ENCODE measurements at places on chromosomes 2 and 18. TPM values are rescaled to one million over a fixed set of nuclear protein-coding genes. Genes with fewer than 3 reads are reported as not detected.

- peak; percentile 87 for DNase-seq
These were observed 263.9 kb downstream of the ALPK2 start for GRCh38 chr18:58364876-58365528.

- no peak for DNase-seq
These were observed 466.0 kb downstream of the RIT2 start for GRCh38 chr18:42649331-42650035.

DNA sequence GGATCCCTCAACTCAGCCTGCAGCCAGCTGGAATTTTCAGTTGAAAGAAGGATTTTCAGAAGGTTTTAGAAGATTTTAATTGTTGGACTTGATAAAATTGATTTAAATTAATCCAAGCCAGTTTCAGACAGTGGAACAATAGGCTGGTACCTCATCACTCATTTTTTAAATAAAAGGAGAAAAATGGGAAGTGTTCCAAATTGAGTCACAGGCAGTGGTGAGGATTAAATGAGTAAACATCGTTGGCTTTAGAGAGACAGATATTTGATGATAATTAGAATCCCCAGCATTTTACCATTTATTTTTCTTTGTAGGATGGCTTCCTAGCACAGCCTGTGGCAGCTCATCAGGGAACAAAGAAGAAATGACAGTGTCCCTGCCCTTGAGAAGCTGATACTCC, 7.4 kb downstream of the CXCR4 start:
- no peak for DNase-seq

DNA sequence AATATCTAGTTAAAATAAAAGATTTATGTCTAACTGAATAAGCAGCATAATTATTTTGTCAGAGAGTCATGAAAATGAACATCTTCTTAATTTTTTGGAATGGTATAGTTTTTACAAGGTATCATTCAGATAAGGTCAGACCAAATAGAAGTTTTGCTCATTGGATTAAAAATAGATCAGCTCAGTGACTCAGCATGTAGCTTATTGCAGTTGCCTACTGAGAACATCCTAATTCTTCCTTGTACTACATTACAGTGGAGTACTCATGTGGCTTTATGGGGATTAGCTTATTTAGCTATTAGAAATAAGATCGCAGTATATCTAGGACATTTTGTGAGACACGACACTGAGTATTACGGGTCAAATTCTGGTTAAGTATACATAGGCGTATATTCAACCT, 38.2 kb upstream of the PPM1B start:
- peak; percentile 69 for DNase-seq

GRCh38 chr18:13451661-13452387, 233.3 kb downstream of the LDLRAD4 start:
- no peak for DNase-seq

DNA sequence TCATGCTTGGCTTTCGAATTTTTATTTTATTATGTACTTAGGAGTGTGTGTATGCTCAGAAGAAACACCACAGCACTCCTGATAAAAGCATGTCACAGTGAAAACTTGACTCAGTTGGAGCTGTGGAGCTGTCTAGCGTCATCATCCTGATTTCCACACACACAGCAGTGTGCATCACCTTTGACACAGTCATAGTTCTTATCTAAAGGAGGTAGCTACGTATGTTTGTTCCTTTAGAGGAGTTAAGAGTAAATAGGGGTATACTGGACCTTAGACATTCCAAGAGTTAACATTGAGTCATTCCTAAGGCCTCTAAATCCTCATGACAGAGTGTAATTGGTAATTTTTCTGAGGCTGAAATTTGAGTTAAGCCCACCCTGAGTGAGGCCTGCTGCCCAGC, 96.9 kb downstream of the PHLPP1 start:
- no peak for DNase-seq

GRCh38 chr2:23772056-23772455, 154.9 kb downstream of the ATAD2B start:
- no peak for DNase-seq

- DNase-seq: peak; percentile 14
These were observed 542.8 kb downstream of the IRS1 start for GRCh38 chr2:226256709-226257376.

The CHCHD5 gene
- total RNA-seq: 22.4 TPM

DNA sequence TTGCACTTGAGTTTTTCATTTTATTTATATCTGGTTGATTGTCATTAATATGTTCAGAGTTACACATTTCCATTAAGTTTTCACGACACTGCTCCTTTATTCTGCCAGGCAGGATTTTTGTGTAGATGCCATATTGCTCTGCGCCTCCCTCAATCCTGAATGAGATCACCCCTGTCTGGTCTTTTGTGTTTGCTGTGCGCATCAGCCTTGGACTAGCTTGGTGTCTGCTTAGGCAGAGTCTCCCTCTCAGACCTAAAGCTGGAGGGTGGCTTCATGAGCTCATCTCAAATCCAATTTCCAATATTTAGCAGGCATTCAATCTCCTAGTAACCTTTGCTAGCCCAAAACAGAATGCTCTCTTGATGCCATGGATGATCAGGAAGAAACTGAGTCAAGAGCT, 137.4 kb downstream of the SMAD7 start:
- DNase-seq: no peak

DNA sequence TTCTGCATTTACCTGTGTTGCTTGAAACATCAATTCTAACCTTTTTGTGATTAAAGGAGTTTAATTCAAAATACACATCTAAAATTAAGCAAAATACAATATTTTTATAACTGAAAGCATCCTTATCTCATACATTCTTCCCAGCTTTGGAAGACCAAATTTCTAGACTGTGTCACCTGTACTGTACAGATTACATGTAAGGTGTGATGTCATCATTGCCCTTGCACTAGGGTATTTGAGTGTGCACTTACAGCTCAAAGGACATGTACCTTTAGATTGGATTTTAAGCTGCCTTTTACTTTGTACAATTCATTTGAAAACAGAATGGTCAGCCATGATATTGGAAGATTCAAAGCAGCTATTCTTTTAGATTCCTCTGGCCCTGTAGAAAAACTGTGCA, 932.8 kb upstream of the POU3F3 start:
- DNase-seq: no peak

The TMEM185B gene
- 39.8 TPM for total RNA-seq

DNA sequence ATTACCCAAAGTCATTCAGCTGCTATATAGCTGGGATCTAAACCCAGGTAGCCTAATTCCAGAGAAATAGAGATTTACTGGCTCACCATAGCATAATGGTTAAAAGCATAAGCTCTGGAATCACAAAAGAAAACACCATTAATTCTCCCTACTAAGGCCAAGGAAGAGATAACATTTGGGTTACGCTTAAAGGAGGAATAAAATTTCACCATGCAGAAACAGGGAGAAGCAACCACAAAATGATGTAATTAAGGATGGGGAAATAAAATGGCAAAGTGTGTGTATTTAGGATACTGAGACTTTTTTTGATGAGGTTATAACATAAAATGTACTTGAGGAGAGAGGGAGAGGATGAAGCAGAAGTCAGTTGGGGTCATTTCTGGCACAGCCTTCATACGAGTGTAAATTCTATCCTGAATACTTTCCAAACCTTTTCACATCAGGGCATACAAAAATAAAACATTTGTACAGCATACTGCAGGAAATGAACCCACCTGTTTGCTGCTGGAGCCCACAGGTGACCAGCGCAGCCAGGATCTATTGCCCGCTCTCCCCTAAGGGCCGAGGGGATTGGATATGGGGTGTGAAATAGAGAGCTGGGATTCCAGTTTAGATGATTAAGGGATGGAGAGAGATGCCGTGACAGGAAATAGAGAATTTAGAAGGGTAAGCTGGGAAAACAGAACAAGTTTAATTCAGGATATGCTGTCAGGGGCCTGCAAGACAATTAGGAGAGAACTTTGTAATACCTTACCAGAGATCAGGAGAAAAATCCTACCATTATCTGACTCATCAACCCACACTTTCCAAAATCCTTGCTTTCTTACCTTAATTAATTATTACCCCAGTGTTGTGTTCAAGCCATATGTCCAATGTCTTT, 43.8 kb upstream of the SERTAD2 start:
- DNase-seq: no peak

DNA sequence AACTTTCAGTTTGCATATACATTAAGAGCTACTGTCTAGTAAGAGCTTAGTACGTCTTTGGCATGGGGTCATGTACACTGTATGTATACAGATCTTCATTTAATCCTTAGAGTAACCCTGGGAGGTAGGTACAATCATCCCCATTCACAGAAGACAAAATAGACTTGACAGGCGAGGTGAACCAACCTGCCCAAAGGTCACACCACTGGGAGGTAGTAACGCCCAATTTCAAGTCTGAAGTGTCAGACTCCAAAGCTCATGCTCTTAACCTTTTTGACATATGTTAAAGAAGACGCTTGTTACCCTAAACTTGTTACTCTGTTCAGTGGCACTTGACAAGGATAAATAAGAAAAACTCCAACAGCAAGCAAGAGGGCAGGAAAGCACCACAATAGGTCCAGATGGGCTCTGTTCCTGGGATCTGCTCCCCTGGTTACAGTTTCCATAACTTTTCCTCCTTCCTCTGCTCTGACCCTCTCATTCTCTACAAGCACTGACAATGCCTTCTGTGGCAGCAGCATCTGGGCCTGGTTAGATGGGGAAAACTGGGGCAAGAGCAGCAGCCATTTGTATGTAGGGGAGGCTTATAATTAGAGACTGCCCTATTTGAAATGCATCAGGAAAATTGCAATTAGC, 64.7 kb upstream of the SERTAD2 start:
- DNase-seq: no peak

The DSC3 gene
- not detected for total RNA-seq

DNA sequence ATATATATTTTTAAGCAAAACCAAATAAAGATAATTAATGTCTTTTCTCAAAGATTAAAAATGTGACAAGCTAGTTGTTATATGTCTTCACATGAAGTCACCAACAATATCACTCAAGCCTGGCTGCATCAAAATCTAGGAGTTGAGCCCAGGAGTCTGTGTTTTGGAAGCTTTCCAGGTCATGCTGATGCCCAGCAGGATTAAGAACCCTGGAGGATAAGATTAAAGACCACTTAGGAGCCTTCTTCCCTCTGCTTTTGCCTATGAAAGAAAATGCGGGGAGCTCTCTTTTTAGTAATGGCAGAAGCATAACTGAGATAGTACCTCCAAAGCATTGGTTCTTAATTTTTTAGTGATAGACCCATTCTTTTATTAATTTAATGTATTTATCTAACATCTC, 157.4 kb downstream of the ASXL3 start:
- DNase-seq: no peak

DNA sequence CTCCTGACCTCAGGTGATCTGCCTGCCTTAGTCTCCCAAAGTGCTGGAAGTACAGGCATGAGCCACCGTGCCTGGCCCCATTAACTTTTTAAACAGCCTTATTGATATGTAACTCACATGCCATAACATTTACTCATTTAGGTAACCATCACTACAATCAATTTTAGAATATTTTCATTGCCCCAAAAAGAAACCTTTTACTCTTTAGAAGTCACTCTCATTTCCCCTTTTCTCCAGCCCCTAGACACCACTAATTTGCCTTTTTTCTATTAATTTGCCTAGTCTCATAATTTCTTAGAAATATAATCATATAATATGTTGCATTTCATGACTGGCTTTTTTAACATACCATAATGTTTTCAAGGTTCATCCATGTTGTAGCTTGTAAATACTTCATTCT, 57.2 kb upstream of the TACR1 start:
- no peak for DNase-seq

The ANKRD53 gene
- total RNA-seq: 0.11 TPM

GRCh38 chr2:207285473-207285815, 119.7 kb upstream of the KLF7 start:
- DNase-seq: no peak

- DNase-seq: peak; percentile 35
These were observed 24.4 kb upstream of the GPR39 start for GRCh38 chr2:132392221-132392620.

DNA sequence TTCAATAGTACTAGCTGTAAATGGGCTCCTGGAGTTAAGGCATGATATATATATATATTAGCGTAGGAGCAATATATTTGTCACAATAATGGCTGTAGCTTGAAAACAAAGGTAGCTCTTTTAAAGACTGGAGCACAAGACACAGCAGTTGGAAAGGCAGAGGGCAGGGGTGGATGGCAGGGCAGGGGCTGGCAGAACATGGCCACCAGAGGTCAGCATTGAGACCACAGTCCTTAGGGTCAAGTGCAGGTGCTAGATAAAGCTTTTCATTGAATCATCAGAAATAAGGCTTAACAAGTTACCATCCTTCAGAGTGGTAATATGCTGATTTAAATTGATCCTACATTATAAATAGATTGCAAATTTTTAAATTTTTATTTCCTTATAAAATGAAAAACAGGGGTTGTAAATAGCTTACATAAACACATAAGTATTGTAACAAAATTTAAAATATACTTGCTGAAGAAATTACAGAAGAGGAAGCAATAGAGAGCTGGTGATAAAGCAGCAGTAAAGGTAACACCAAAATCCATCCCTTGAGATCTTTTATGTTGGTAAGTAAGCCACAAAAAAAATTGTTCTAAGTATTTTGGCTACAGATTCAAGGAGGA, 161.2 kb upstream of the PIEZO2 start:
- DNase-seq: peak; percentile 56

DNA sequence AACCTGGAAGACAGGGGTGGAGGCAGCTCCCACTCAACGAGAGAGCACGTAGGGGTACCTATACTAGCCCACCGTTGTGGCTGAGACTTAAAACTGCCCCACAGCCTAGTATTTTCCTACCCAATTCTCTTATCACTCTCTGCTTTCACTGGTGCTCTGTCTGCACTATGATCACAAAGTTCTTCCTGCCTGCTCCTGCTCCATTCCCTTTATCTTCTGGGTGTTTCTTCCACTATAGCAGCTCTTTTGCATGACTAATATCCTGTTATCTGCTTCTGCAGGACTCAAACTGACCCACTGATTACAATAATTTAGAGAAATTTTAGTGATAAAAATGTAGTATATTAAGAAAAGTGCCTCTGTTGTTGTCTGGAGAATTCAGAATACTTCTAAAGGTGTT, 184.8 kb downstream of the LRP1B start:
- DNase-seq: no peak

The GALNT13 gene
- total RNA-seq: 0.75 TPM

The AMER3 gene
- total RNA-seq: not detected

DNA sequence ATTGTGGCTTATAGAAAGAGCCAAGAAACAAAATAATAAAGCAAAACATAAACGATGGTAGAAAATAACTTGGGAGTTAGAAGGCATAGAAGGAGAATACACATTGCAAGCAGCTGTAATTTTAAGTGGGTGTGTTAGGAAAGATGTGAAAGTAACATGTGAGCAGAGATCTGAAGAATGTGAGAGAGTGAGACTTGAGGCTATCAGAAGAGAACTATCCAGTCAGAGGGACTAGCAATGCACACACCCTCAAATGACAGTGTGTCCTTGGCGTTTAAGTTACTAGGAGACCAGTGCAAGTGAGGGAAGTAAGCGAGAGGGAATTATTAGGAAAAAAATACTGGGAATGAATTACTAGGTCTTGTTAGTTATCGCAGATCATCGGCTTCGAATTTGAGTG, 304.9 kb downstream of the DSEL start:
- peak; percentile 16 for DNase-seq

Measured in LHCN-M2 (cell line).